ENCODE measurements at places on chromosomes 12 and 14. TPM values are rescaled to one million over a fixed set of nuclear protein-coding genes. Genes with fewer than 3 reads are reported as not detected.

Gene ANKRD9
- 7.9 TPM for total RNA-seq

- DNase-seq: no peak
Measured at GRCh38 chr12:38141239-38141638, 175.3 kb upstream of the ALG10B start.

Gene OR6C65
- not detected for total RNA-seq

Gene TMEM229B
- 1.3 TPM for total RNA-seq

DNA sequence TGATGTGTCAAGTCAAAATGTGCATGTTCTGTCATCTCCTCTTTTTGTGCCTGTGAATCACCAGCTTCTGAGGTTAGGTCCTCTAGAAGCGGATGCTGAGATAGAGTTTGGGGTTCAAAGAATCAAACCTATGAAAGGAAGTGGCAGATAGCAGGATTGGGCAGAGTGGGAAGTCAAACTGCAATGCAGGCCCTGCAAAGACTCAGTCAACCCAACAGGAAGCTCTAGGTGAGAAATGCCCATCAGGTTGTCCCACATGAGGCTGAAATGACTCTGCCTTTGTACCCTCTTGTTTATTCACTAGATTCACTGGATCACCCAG, 4.5 kb upstream of the MIA2 start:
- DNase-seq: no peak

Gene DHRS2
- 2.1 TPM for total RNA-seq

- DNase-seq: no peak
Measured at GRCh38 chr12:46500673-46501072, 128.1 kb upstream of the SLC38A2 start.

DNA sequence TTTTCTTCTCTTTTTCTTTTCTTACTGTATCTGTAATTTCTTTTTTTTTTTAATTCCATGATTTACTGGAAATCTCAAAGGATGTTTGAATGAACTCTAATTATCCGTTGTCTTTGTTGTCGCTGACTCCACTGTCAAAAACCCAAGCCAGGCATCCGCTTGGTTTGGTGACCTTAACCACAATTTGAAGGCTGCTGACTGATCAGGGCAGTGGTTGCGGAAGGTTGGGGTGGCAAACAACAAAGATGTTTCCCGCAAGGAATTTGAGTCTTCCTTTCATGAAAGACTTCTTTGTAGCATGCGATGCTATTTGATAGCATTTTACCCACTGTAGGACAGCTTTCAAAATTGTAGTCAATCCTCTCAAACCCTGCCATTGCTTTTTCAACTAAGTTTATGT, 1013.8 kb downstream of the DIO2 start:
- peak; percentile 17 for DNase-seq

- no peak for DNase-seq
Measured at GRCh38 chr14:101713621-101714349, 47.7 kb upstream of the PPP2R5C start.

Data from astrocyte (in vitro differentiated cells and primary cell).